ENCODE measurements at places on chromosomes 5 and 9.

DNA sequence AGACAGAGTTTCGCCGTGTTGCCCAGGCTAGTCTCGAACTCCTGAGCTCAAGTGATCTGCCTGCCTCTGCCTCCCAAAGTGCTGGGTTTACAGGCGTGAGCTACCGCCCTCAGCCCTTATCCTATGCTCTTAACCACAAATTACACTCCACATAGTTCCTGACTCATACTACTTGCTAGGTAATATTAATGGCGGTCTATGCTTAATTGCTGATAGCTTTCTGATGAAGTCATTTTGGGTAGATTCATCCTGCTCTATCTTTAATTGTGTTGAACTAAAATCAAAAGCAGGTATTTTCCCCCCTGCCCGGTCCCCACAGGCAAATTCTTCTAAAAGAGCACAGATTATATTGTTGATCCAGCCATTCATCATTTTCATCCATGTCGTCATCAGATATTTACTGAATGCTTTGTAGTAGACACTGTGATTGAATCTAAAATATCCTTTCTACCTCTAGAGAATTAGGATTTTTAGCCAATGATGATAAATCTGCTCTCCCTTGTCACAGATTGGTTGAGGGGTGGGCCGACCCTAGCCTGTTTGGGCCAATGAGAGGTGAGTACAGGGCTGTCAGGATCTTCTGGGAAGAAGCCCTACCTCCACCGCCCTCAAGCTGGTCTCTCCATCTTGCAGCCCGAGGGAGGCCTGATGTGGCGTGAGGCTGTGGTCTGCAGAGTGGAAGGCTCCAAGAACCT is 144.8 kb downstream of the NR3C1 start:
- DNase-seq = no peak

- DNase-seq = no peak
Observed at GRCh38 chr9:123376218-123377071, 20.4 kb downstream of the CRB2 start.

DNA sequence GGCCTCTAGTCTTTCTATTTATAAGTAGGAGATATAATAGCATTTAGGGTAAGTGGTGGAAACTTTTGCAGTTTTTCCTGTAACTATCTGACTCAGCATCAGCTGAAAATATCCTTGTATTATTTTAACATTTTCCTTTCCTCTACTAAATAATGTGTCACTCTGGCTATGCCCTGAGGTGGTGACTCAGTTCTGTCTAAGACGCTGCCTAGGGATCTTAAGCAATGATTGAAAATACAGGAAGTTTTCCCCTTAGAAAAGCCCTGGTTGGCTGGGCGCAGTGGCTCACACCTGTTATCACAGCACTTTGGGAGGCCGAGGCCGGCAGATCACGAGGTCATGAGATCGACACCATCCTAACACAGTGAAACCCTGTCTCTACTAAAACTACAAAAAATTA is 9.3 kb upstream of the EDIL3 start:
- DNase-seq = no peak

DNA sequence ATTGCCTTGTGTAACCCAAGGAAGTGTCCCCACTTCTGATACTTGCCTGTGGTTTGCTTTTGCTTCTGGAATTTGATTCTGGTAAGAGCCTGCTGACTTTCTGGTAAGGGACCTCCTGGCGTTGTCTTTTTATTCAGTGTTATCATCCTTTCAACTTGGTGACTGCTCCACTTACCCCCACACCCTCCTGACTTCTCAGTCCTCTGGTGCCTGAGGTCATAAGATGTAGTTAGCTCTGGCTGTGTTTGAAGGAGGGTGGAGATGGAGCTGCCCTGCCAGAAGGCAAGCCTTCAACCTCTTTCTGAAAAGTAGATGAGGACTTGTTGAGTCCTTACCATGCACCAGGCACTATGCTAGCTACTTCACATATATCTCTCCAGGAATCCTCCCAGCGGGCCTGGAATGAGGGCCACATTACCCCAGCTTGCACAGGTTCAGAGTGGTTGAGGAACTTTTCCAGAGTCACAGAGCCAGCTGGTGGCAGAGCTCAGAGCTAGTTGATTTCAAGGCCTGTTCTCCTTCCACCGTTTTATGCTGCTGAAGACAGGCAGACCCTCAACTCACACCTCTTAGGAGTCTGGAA is 45.2 kb upstream of the PITX1 start:
- no peak for DNase-seq

DNA sequence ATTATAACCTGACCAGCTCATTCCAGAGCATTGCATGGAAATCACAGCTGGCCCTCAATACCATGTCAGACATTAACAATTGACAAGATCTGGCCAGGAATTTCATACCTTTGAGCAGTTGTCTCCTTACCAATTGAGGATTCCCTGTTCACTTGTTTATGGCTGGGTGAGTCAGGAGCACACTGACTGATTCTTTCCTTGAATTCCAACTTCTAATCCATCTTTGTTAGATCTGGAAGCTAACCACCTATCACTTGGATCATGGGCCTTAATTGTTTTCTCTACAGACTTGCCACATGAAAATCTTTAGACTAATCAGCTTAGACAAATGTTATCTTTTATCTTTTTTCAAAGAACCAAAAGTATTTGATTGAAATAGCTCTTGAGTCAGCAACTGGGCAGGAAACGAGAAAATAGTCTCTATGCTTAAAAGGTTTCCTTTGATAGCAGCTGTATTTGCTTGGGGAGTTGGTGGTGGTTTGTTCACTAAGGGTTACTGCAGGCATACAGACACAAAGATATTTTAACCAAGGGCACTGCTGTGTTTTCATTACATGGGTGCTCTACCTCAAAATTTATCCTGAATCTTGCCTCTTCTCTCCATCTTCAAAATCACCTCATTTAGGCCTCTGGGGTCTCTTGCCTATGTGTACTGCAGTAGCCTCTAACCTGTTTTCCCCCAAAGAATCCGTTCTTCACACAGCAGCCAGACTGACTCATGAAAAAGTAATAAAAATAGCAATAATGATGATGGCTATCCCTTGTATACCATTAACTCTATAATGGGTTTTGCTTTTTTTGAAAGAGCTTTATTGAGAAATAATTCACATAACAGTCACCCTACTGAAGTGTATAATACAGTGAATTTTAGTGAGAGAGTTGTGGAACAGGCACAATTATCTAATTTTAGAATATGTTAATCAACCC is 197.0 kb upstream of the NMUR2 start:
- no peak for DNase-seq
